Spinal cord (tissue), 10 donors: ENCODE measurements at places on chromosomes 2 and 18.

- DNase-seq: no peak
Observed at GRCh38 chr18:48670751-48671560, 132.1 kb downstream of the CTIF start.

GRCh38 chr18:33536904-33537303 lies 41.1 kb upstream of the ASXL3 start:
- no peak for DNase-seq

DNA sequence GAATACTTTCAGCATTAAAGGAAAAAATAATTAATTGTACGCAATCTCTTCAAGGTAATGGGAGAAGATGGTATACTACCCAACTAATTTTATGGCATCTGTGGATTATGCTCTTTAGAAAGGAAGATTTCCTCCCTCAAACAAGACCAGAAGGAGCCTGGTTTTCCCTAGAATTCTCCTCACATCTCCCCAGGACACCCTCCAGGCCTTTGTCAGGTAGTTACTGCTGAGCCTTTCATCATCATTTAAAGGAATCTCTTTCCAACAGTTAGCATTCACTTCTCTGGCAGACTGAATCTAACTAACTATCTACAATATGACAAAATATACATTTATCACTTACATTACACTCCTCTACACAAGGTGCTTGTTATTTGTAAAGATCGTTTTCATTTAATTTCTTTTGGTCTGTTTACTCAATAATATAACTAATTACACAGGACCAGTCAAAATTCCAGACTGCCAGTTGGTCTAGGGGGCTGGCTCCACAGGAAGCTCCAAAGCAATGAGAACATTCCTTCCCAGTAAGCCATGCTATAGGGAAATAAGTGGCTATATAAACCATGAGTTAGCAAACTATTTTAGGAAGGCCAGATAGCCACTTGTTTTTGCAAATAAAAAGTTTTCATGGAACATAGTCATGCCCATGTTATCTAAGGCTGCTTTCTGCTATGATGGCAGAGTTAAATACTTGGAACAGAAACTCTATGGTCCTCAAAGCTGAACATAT lies 19.1 kb downstream of the ZNF24 start:
- no peak for DNase-seq

DNA sequence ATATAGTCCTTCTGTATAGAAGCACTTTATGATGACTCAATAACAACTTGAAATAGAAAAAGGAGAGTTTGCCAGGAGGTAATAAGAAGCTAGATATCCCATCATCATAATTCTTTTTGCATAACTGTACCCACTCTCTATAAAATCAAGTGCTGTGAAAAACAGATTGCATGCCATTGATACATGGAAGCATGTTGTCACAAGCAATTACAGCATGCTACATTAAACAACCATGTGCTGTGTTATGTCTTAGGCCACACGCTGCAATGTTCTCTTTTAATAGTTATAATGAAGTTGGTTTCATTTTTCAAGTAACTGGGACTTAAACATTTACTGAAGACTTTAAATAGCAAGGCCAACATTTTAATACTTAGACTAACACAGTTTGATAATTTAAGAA lies 264.2 kb downstream of the RPRM start:
- DNase-seq: no peak

GRCh38 chr2:64727013-64727767 lies 73.5 kb upstream of the SERTAD2 start:
- no peak for DNase-seq

GRCh38 chr2:2839782-2840531 lies 508.9 kb upstream of the MYT1L start:
- DNase-seq: no peak

GRCh38 chr2:100246163-100247145 lies 75.8 kb downstream of the LONRF2 start:
- peak; percentile 19 for DNase-seq

DNA sequence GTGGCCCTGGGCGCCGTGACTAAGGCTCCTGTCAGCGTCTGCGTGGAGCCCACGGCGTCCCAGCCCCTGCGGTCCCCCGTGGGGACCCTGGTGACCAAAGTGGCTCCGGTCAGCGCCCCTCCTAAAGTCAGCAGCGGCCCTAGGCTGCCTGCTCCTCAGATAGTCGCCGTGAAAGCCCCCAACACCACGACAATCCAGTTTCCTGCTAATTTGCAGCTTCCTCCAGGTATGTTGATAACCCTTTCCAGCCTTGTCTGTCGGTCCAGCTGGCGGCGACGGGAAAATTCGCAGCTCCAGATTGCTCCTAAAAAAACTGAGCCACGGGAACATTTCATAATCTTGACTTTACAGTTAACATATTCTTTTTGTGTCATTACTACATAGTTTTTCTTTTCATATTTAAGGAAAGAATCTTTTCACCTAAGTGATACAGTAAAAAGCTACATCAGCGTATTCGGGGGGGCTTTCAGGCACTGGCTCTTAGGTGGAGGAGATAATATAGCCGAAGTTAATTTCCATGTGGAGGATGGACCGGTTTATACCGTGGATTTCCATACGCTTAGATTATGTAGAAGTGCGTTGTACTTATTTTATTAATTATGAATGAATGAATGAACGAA lies 916 bp downstream of the TAF4B start:
- peak; percentile 12 for DNase-seq

DNA sequence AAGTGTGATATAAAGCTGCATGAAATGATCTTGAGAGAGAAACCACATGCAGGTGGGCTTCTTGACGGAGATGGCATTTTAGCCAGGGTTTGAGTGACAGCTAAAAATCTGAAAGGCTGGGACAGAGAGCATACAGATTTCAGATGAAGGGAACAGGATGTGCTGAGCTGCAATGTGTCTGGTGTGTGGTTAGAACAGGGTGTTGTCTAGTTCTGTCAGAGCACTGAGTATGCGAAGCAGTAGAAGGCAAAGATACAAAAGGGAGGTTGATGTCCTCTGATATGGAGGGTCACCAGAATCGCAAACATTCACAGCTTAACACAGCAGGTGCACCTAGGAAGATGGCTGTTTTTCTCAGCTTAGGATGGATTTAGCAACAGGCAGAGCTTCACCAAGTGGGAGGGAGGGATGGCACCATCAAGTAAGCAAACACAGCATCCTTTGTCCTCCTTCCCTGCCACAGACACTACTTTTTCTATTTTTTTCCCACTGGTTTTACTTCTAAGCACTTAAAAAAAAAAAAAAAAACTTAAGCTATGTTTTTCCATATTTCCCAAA lies 182.5 kb downstream of the TMX3 start:
- no peak for DNase-seq

- no peak for DNase-seq
Observed at GRCh38 chr2:101516823-101517690, 42.1 kb upstream of the RFX8 start.

DNA sequence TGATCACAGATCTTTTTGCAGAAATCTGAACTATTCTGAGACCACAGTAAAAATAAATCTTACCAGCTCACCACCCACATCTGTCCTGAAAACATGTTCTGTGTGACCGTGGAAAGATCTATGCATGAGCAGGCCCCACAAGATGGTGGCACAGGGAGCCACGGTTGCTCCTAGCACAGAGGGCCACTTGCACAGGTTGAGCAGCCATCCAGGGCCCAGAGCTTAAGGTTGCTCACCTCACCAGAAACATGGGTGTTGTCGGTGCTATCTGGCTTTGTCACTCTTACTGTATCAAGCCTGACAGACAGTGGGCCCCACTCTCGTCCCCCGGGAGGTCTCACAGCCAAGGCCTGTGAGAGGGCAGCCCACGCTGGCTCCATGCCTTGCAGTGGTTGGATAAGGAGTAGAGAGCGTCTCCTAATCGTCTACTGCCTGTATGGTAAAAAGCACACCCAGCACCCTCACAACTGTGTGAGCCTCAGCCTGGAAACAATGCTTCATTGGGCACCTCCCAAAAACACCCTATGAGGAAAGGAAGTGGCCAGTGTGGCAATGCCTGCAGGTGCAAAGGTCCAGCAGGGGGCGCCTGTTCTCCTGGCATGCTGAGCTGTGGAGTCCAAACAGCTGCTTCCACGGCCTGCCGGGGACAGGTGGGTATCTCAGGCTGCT lies 19.6 kb downstream of the TUBB6 start:
- DNase-seq: no peak

- no peak for DNase-seq
Observed at GRCh38 chr2:219448099-219448775, 13.6 kb downstream of the SPEG start.

DNA sequence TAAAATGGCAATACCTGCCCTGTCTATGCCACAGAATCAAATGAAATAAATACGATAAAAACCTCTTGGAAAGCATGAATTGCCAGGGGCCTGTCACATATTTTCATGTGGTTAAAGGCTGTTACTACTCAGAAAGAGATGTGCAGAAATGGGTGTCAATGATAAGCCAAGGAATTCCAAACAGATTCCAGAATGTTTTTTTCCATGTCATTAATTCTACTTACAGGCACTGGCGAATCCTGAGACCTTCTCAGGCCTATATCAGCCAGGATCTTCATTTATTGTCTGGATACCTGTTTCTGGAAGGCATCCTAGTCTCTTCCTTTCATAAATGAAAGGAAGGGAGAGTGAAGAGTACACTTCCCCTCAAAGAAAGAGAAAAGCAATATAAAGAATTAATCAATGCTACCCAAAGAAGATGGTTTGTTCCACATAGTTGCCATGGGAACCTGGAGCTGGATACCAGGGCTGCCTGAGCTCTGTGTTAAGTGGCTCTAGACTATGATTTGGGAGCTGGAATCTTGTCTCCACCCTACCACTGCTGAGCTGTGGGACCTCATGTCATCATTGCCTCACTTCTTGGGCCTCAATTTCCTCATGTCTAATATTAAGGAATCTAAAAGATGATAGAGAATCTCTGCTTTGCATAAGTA lies 335.1 kb upstream of the SKOR2 start:
- DNase-seq: no peak

DNA sequence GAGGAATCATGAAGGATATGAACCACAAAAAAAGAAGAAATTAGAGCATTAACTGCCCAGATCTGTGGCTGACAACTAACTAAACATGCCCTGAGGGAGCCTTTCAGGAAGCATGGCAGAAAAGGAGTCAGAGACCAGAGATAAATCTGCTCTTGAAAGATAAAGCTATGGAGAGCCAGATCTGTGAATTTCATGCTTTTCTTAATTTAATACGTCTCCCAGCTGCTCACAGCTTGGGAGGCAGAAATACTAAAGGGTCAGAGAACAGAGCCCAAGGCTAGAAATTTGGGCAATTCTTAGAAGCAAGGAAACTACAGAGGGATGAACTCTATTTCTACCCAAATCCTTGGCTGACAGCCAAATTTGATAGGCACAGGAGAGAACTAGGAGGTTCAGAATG lies 223.0 kb upstream of the DPP10 start:
- DNase-seq: no peak

DNA sequence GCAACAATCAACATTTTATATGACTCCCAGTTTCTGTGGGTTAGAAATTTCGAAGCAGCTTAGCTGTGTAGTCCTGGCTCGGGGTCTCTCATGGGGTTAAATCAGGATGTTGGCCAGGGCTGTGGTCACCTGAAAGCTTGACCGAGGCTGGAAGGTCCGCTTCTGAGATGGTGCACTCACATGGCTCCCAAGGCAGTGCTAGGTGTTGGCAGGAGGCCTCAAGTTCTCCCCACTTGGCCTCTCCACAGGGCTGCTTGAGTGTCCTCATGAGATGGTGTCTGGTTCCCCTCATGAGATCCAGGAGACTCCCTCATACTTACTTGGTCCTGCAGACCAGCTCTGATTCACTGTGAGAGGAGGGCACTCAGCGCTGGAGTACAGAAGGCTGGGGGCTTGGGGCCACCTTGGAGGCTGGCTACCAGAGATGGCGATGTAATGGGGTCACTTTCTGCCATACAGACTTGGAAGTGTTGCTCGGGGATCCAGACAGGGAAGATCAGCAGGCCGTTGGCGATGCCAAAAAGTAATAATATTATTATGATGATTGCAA lies 98.8 kb downstream of the INHBB start:
- no peak for DNase-seq

DNA sequence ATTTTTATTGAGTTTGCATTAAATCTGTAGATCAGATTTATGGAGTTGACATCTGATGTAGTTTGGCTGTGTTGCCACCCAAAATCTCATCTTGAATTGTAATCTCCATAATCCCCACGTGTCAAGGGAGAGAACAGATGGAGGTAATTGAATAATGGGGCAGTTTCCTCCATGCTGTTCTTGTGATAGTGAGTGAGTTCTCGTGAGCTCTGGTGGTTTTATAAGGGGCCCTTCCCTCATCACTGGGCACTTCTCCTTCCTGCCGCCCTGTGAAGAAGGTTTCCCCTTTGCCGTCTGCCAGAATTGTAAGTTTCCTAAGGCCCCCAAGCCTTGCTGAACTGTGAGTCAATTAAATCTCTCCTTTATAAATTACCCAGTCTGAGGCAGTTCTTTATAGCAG lies 32.2 kb downstream of the ZC3H15 start:
- no peak for DNase-seq

DNA sequence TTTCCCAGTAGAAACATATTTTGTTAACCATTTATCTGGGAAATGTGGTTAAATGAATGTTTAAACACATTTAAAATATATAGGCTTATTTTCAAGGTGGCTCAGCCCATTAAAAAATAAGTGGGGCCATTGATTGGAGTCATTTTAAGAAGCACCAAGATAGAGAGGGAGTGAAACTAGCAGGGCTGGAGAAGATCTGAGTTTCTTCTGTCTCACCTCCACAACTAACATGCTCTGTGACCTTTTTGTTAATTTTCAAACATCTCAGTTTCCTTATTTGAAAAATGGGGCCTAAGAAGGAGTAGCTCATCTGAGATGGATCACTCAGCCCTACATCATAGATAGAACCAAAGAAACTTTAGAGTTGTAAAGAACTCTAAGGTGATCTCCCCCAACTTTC lies 254.8 kb downstream of the KCNS3 start:
- no peak for DNase-seq

- DNase-seq: no peak
Observed at GRCh38 chr2:131641414-131642206, 113.9 kb downstream of the CCDC74A start.

DNA sequence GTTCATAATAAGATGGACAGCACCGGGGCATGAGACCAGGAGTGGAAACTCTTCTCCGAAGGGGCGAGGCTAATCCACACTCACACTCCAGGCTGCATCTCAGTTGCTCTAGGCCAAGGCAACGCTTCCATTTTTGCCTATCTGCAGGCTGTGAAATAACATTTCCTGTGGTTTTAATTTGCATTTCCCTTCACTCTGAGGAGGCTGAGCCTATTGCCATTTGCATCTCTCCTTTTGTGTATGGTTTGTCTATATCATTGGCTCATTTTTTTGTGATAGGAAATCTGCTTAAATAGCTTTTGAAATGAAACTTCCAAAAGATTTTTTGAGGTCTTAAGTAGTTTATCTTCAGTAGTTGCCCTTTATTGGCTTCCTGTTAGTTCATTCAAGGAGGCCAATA lies 57.6 kb downstream of the TPGS2 start:
- no peak for DNase-seq
